ENCODE measurements at places on chromosomes 5 and 9. TPM values are rescaled to one million over a fixed set of nuclear protein-coding genes. Genes with fewer than 3 reads are reported as not detected.

Gene FOXD4L3
- not detected for total RNA-seq

Gene EIF4EBP3
- 22.5 TPM for total RNA-seq

Gene GABRA6
- not detected for total RNA-seq

Gene SPATA31D4
- not detected for total RNA-seq

Gene ERAP2
- total RNA-seq = 10.7 TPM

Gene RASA1
- 23.5 TPM for total RNA-seq

Gene OR13C9
- total RNA-seq = not detected

Gene HRCT1
- total RNA-seq = 5.2 TPM

Gene SUSD3
- total RNA-seq = 2.0 TPM

Gene CYFIP2
- 7.3 TPM for total RNA-seq

Gene OR1Q1
- not detected for total RNA-seq

Gene C9orf153
- total RNA-seq = 0.55 TPM

Gene NDFIP1
- 56.5 TPM for total RNA-seq

Gene PTPA
- total RNA-seq = 61.9 TPM

Gene SPARC
- total RNA-seq = 1,881 TPM

Gene MTMR12
- total RNA-seq = 95.1 TPM

Gene OR1J2
- not detected for total RNA-seq

Gene NR2F1-AS1
- 23.2 TPM for total RNA-seq

Gene CARTPT
- not detected for total RNA-seq

Gene PCDHAC1
- total RNA-seq = 0.61 TPM
